ENCODE measurements at places on chromosomes 7 and 10.

GRCh38 chr10:116720241-116720643 lies 22.1 kb downstream of the HSPA12A start:
- no peak for DNase-seq

- DNase-seq: no peak
Observed at GRCh38 chr7:118003476-118003875, 130.2 kb upstream of the CTTNBP2 start.

DNA sequence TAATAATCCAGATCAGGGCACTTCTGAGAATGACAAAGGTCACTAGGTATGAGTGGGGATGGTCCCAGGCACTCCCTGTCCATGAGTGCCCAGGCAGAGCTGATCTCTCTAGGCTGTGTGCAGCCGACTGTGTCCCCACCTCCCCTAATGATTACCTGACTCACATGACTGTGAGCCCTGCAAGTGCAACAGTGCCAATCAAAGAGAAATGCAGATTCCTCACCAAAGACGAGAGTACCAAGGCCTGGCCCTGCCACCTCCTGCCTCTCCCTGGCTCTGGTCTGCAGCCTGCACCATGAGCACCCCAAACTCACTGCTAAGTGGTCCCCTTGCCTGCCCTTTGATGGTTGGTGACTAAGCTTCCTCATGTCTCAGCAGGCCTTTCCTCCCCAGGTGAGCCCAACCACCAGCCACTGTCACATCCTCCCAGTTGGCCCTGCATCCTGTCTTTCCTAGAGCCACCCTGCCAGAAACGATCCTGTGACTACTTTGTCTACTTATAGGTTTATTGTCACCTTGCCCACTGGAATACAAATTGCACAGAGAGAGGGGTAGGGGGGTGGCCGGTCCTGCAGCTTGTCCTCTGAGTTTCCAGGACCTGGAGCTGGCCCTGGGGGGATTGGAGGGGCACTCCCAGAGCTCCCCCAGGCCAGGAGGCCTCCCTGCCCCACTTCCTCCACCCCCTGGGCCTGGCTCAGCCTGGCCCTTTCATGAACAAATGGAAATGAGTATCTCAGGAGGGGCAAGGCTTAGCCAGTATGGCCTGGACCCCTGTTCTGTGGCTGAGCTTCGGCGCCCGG lies 22.4 kb upstream of the GDF10 start:
- peak; percentile 36 for DNase-seq

GRCh38 chr7:10128748-10129147 lies 844.9 kb upstream of the PHF14 start:
- peak; percentile 66 for DNase-seq

- DNase-seq: no peak
Observed at GRCh38 chr7:139753693-139754111, 24.1 kb downstream of the HIPK2 start.

DNA sequence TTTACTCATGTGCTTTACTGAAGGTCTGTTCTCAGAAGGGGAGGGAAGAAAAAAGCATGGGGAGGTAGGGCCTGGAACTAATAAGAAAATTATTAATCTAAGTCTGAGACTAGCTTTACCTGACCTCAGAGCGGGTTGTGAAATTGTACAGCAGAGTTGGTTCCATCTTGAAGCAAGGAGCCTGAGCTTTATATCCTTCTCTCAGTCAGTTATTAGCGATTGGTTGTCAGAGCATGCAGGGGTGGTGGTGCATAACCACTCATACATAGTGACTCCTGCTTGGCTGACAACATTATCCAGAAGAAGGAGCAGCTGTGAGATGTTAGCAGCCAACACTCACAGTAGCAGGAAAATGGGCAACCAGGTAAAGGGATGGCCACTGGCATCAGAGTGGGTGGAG lies 976.3 kb upstream of the LRRTM3 start:
- DNase-seq: peak; percentile 36

DNA sequence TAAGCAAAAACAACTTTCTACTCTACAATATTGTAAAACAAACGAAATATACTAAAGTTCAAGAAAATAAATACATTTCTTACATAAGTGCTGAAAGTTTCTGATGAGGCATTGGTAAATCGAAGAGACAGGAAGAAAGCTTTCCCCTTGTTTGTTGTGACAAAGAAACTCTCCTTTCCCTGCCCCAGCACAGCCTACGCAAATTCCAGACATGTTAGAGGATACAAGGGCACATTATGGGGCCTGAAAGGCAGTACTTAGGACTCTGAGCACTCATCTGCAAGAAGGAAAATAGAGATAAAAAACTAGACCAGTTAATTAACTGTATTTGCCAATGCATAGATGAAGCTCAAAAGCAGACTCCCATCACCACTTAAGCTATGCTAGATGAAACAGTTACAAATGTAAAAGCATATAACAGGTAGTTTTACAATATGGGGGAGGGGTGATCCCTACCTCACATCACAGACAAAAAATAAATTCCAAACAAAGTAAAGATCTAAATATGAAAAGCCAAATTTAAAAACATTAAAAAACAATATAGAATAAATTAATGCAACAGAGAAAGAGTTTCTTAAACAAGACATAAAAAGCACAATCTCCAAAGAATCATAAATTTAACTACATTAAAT lies 21.8 kb downstream of the ARHGAP19 start:
- DNase-seq: no peak

DNA sequence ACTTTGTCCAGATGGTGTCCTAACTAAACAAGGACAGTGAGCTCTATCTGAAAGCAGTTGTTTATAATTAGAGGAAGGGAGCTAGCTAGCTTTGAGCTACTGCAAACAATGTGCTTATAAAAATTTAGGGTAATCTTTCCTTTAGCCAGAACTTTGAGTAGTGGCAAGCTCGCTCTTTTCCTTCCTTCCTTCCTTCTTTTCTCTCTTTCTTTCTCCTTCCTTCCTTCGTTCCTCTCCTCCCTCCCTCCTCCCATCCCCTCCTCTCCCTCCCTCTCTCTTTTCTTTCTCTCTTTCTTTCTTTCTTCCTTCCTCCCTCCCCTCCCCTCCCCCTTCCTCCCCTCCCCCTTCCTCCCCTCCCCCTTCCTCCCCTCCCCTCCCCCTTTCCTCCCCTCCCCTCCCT lies 520.1 kb downstream of the INHBA start:
- no peak for DNase-seq

DNA sequence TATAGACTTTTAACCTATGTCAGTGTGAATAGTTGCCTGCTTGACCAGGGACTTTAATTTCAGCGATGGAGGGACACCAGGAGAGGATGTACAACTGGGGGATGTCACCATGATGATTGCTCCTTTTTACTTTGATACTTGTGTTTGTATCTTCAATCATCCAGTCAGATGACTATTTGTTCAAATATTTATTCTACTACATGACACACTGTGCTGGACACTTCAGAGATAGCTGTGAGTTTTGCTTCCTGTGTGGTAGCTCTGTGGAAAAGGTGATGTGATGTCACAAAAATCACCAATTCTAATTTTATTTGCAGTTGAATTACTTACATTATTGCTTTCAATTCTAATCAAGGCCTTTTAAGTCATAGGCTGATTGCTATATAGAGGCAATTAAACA lies 62.7 kb upstream of the CREB5 start:
- peak; percentile 97 for DNase-seq

DNA sequence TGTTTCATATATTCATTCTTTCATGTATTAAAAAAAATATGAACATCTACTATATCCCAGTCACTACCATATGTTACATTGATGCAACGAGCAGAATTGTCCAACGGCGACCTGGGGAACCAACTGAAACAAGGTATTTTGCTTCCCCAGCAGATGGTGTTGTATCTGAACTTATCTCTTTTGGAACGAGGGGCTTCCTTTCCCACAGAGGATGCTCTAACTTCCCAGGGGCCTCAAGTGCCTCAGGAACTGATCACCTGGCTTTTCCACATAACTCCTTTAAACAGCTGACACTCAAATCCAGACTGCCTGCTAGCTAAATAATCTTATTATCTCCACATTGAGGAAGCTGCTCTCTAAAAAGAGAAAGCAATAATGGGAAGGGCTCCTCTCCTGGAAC lies 259.3 kb downstream of the HTR7 start:
- no peak for DNase-seq

GRCh38 chr7:149496642-149497391 lies 792 bp downstream of the ZNF746 start:
- peak; percentile 64 for DNase-seq

DNA sequence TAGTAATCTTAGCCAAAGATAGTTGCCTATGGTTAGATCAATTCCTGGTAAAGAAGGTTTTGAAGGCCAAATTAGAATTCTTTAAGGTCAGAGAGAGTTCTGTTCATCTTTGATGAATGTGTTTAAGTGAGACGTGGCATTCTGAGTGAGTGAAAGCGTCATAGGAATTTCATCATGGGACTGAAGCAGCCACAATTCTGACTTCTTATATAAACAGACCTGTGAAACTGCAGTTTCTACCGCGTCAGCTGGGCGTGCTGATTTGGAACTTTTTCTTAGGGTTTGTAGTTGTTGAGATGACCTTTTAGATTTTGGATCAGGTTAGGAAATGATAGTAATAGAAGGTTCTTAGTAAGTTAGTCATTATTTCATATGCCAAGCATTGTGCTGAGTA lies 103.8 kb downstream of the CNNM2 start:
- no peak for DNase-seq

- DNase-seq: no peak
Observed at GRCh38 chr7:29945259-29945809, 44.3 kb downstream of the SCRN1 start.

Data from DMS53 (cell line).